ENCODE measurements at places on chromosomes 4 and X.

DNA sequence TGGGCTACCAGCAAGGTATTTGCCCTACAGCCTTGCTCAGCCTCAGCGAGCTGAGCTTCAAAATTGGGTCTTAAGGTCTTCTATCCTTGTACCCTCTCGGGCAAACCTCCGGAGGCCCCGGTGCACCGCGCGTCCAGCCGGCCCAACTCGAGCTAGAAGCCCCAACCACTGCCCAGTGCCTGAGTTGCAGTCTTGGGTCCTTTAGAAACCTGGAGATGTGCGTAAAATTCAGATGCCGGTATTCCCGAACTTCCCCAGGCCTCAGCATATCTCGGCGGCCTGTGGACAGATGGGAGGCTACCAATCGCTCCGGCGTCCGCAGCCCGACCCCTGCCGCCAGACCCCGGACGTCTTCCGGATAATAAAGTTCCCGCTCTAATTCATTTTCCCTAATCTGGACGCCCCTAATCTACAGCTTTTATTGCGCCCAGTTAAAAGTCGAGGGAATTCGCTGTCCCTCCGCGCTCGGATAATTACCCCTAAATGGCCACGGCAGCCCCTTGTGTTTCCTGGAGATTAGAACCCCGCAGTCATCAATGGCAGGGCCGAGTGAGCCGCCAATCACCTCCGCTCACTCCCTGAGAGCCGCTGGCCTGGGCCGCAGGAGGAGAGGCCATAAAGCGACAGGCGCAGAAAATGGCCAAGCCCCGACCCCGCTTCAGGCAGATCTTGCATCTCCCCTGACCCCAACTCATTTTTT is 1.5 kb upstream of the MSX1 start:
- DNase-seq: no peak

GRCh38 chrX:38437093-38437492 is 84.7 kb downstream of the OTC start:
- DNase-seq: no peak

DNA sequence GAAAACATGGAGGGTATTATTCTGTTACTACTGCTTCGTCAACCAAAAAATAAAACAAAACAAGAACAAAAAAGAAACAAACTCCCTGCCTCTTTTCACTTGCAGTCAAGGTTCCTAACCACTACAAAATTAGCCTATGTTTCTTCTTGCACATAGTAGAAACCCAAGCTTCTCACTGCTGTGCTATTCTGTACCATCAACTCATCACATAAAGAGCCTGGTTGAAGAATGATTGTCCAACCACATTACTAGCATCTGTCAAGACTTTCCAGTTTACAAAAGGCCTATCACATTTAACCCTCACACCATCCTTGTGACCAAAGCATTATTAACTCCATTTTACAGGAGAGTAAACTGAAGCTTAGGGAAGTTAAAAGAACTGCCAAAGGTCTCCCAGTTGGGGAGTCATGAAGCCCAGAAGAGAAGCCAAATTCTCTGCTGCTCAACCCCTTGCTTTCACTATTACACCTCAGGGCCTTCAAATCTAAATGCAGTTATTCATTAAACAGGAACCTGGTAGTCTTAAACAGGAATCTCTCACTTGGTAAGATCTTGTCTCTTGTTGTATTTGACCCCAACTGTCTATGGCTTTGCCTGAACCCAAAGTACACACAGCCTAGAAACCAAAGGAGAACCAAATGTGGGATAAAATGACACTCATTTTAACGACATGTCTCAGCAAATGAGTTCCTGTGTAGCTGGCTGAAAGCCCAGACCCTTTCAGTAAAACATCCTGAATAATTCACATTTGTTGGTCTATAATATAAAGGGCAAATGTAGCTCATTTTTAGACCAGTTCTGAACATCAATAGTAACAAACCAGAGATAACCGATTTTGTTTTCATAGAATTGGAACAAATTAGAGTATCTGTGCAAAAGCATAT is 8.6 kb downstream of the F9 start:
- no peak for DNase-seq

- no peak for DNase-seq
These were observed 139.2 kb upstream of the DGKK start for GRCh38 chrX:50609796-50610195.

DNA sequence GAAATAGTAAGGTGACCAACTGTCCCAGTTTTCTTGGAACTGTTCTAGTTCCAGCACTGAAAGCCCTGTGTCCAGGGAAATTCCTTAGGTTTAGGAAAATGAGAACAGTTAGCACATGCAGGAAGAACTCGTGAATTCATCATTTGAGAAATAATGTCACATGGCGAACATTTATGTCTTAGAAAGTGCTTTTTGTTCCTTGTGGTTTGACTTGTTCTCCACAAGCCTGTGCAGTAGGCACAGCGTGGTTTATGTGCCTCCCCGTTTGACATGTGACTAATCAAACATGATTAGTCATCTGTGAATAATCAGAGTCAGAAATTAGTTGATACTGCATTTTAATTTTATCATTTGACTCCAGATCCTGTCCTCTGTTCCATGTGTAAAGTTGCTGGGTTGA is 556.0 kb upstream of the CPEB2 start:
- DNase-seq: no peak

GRCh38 chrX:134948333-134949241 is 42.2 kb upstream of the SMIM10 start:
- no peak for DNase-seq

- no peak for DNase-seq
These were observed 568.0 kb downstream of the STIM2 start for GRCh38 chr4:27428661-27429060.

- DNase-seq: no peak
These were observed 107.6 kb downstream of the DCTD start for GRCh38 chr4:182809417-182810102.

- DNase-seq: no peak
These were observed 656.6 kb downstream of the ANKRD50 start for GRCh38 chr4:124055896-124056295.

- DNase-seq: no peak
These were observed 162.0 kb downstream of the SNCA start for GRCh38 chr4:89674876-89675459.

- DNase-seq: no peak
These were observed 689.3 kb downstream of the CENPC start for GRCh38 chr4:66855956-66856355.

GRCh38 chrX:37755025-37755424 is 24.8 kb upstream of the CYBB start:
- DNase-seq: no peak

- DNase-seq: no peak
These were observed 265.3 kb downstream of the ZNF674 start for GRCh38 chrX:46279925-46280313.

DNA sequence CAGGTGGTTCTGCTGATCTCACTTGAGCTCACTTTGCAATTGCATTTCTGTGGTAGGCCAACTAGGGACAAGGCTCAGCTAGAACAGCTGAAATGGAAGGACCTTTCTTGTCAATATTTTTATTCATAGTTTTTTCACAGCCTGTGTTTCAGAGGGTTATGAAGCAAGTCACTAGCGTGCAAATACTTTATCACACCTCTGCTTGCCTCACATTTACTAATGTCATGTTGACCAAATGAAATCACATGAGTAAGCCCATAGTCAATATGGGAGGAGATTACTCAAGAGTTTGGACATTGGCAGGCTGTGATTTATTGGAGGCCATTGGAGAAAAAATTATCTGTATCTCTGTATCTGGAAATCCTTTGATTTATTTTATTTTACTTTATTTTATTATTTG is 628.3 kb upstream of the EPHA5 start:
- no peak for DNase-seq

GRCh38 chr4:69497076-69497475 is 1.4 kb upstream of the UGT2B4 start:
- DNase-seq: no peak

DNA sequence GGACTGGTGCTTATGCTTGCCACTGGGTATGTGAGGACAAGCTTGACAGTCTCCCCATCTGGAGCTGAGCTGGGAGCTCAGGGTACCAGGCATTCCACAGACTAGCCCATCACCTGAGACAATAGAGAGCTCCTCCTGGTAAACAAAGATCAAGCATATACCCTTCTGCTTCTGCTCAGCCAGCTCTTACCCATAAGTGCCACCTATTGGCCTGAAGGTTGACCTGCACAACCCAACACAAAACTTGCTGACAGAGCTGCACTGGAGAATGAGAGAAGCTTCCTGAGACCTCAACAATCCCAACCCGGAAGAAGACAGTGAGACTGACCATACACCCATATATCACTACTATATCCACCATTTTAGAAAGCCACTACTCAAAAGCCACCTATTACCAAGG is 1049.2 kb upstream of the INTU start:
- DNase-seq: no peak

- no peak for DNase-seq
These were observed 313.4 kb upstream of the SLC7A11 start for GRCh38 chr4:138555584-138555983.

- no peak for DNase-seq
These were observed 41.8 kb upstream of the PDLIM5 start for GRCh38 chr4:94409962-94410361.

- no peak for DNase-seq
These were observed 2153.6 kb upstream of the AGA start for GRCh38 chr4:179595671-179596410.

DNA sequence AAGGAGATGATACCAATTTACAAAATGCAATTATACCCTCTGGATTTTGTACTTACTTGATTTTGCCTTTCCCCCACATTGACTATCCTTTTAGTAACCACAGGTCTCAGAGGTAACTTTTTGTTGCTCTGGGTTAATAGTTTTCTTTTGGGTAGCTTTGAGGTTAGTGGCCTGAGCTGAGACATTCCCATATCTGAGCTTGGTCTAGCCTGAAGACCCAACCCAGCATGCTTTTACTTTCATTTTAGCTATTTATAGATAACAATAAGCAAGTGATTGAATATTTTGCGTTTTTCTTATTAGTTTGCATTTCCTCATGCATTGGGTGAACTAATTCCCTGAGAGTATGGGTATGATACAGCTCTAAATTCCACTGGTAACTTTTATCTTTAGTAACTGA is 11.8 kb downstream of the HTN1 start:
- DNase-seq: no peak

GRCh38 chrX:83416273-83416672 is 91.8 kb upstream of the POU3F4 start:
- no peak for DNase-seq

GRCh38 chr4:123055943-123056342 is 133.5 kb upstream of the NUDT6 start:
- DNase-seq: no peak

- no peak for DNase-seq
These were observed 144.9 kb downstream of the PJA1 start for GRCh38 chrX:69020316-69020715.

DNA sequence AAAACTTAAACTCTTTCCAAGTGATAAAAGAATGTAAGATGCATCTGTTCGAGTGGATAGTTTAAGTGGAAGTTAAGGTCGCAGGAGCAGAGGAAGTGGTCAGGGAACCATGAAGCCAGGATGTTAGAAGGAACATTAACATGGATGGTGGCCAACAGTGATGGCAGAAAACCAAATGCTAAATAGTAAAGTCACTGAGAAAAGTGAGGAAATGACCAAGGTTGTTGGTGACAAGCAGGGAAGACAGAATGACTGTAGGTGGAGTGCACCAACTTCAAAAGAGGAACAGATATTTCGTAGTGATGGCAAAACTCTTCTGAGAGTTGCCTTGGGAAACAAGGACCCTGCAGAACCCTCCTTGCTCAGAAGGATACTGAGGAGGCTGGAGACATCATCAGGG is 226.2 kb downstream of the PALLD start:
- no peak for DNase-seq

- no peak for DNase-seq
These were observed 175.8 kb upstream of the NPY2R start for GRCh38 chr4:155032521-155033229.

- no peak for DNase-seq
These were observed 31.3 kb upstream of the DDX53 start for GRCh38 chrX:22968494-22968893.

Measured in stimulated activated CD8-positive, alpha-beta memory T cell treated with anti-CD3 and anti-CD28 coated beads, Interleukin-4, amount 100 ng/mL, for 24 hours (primary cell).